ENCODE measurements at places on chromosomes 4 and X.

- DNase-seq: no peak
Measured at GRCh38 chr4:138513535-138513934, 271.4 kb upstream of the SLC7A11 start.

- DNase-seq: peak; percentile 75
Measured at GRCh38 chr4:127634181-127634580, 1.4 kb downstream of the INTU start.

DNA sequence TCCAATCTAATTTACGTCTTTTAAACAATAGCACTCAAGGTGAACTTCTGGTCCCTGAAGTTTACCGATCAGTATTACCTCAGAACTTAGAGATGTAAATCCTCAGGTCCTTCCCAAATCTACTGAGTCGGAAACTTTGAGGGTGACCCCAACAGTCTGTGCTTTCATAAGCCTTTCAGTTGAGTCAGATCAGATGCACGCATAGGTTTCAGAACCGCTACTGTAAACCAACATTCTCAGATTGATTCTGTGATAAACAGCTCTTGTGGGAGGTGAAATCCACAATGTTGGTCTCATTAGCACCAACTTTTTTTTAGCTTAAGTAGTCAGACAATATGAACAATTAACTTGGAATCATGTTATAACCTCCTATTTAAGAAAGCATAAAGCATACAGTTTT lies 86.0 kb downstream of the WWC2 start:
- no peak for DNase-seq

DNA sequence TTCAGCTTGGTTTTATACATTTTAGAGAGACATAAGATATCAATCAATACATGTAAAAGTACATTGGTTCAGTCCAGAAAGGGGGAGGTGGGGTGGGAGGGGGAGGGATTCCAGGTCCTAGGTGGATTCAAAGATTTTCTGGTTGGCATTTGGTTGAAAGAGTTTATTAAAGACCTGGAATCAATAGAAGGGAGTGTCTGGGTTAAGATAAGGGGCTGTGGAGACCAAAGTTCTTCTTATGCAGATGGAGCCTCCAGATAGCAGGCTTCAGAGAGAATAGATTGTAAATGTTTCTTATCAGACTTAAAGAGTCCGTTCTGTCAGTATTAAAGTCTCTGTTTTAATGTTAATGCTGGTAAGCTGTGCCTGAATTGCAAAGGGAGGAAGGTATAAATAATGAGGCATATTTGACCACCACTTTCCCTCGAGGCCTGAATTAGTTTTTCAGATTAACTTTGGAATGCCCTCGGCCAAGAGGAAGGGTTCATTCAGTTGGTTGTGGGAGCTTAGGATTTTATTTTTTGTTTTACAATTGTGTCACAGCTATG lies 169.9 kb downstream of the AASDH start:
- no peak for DNase-seq

DNA sequence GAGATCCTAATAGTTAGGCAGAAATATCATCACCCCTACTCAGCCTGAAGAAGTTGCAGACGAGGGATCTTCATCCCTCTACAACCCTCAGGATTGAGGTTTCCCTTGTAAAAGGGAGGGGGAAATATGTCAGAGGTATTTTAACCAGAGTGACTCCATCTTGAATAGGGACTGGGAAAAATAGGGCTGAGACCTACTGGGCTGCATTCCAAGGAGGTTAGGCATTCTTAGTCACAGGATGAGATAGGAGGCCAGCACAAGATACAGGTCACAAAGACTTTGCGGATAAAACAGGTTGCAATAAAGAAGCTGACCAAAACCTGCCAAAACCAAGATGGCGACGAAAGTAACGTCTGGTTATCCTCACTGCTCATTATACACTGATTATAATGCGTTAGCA lies 17.5 kb downstream of the IL13RA2 start:
- no peak for DNase-seq

DNA sequence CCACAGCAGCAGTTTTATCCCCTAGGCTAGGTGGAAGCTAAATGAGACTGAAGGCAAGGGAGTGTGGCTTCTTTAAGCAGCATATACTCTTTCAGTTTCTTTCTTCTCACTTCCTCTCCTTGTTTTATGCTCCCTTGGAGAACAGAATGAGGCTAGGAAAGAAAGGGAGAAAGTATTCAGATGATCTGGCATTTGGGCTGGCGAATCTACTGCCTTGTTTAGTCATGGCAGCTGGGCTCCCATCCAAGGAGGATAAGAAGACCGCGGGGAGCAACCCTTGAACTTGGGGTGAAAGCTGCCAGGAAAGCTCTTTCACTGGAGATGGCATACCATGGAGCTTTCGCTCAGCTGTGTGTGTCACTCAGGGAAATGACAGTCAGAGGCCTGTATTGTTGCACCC lies 72.1 kb downstream of the ARHGEF38 start:
- DNase-seq: peak; percentile 12

DNA sequence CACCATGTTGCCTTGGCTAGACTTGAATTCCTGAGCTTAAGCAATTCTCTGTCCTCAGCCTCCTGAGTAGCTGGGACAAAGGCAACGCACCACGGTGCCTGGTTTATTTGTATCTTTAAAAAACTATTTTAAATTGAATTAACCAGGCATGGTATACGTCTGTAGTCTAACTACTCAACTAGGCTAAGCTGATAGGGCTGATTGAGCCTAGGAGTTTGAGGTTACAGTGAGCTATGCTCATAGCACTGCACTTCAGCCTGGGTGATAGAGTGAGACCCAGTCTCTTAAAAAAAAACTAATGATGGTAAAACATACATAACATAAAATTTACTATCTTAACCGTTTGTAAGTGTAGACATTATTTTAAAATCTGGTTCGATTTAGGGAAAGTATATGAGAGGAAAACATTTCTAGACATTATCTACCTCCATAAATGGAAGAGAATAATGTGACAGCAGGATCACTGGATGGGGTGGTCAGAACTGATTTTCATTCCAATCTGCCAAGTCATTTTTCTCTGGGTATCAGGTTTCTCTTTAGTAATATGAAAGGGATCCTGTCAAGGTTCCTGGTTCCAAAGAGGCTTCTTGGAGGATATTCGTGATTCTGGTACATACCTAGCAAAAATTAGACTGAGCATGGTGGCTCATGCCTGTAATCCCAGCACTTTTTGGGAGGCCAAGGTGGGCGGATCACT lies 8.7 kb upstream of the ITGB1BP2 start:
- peak; percentile 40 for DNase-seq

- no peak for DNase-seq
Measured at GRCh38 chr4:36553029-36553428, 271.6 kb downstream of the DTHD1 start.

GRCh38 chr4:80918004-80918403 lies 112.5 kb upstream of the BMP3 start:
- peak; percentile 18 for DNase-seq

Measured in AG10803 (cell line).